ENCODE measurements at places on chromosomes 11 and 22.

DNA sequence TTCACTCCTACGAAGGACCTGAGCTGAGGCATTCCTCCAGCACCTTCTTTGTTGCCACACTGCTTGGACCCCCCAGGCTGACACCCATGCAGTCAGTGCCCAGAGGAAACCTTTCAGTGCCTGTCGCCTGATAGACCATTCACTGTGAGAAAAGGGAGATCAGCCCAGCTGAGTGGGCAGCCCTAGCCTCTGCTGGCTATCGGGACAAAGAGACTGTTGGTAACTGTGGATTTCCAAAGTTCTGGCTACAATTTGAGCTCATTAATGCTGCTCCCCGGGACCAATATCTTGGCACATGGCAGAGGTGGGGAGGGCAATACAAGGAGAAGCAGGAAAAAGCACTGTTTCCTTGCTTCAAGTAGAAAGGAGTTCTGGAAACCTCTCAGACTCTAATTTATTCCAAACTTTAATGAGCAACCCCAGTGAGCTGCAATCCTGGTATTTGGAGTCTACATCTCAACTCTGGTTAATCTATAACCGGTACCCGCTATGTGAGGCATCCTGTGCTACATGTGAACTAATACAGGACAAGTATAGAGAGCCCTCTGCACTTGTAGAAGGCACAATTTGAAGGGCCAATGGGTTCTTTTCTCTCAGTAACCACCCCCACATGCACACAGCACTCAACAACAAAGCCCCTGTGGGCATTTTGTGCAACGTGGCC is 200.7 kb upstream of the NCAM1 start:
- DNase-seq, result no peak

DNA sequence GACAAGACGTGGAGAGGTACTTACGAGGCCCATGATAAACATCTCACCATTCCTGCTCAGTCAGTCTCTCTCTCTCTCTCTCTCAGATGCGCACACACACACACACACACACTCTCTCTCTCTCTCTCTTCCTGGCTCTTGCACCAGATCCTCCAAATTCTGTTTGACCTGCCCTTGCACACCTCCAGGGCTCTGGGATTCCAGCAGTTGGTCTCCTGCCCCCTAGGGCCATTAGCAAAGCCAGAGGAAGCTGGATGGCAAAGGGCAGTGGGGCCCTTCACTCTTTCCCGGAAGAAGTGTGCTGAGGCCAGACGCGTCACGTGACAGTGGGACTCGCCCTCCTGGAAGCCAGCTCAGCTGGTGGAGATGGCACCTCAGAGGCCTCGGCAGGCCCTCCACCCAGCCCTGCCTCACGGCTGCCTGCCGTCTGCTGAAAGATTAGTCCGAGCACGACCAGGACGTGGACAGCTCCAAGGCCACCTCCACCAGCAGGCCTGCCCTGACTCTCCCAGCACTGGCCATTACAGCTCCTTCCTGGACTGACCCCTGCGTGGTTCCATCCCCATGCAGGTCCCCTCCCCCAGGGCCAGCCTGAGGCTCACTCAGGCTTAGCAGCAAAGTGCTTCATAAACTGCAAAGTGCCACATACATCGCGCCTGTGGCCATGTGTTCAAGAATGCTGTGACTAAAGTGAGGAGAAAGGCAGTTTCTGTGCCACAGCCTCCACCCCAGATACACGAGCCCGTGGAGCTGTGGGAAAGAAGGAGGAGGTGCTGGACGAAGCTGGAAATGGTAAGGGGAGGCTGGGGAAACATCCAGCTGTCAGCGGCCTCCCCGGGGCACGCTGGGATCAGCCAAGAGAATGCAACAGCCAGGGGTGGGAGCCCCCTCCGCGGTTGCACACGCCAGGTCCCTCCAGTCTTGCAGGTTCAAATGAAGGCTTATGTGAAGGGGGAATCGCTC is 3.7 kb downstream of the PDGFB start:
- DNase-seq, result no peak

GRCh38 chr11:75577207-75577606 is 15.2 kb downstream of the SERPINH1 start:
- DNase-seq, result peak; percentile 40

GRCh38 chr11:2825889-2826678 is 59.5 kb downstream of the CDKN1C start:
- no peak for DNase-seq

DNA sequence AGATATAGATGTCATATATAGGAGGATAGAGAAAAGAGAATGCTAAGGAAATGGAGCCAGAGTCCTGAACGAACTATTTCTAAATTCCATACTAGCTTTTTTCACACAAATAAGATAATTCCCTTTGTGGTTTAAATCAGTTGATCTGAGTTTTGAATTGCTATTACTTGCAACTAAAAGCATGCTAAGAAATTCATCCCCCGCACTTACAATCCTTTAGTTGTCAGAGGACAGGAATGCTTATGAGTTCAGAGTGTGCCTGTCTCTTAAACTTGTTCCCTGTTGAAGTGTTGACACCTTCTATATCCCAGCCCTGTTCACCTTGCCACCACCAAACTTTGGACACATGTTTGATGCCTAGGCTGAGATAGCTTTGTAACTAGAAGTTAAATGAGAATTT is 406.2 kb downstream of the METTL15 start:
- no peak for DNase-seq

- no peak for DNase-seq
These were observed 71.9 kb upstream of the C11orf87 start for GRCh38 chr11:109350091-109350490.

GRCh38 chr11:1863352-1864216 is 10.7 kb downstream of the LSP1 start:
- DNase-seq, result no peak

DNA sequence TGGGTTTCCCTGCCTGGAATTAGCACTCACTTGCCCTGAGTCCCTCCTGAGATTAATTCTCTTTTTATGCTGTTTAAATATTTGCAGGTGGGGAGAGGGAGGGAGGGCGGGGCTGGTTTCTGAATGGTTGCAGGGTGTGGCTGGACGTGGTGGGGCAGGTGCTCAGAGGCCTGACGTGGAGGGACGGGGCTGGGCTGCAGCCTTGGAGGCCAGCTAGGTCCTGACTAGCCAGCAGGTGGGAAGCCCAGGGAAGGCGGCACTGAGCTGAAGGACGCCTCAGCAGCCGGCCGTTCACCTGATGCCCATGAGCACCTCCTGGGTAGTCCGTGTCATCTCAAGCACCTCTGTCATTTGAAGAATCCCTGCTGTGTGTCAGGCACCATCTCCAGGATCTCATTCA is 21.3 kb downstream of the SGSM1 start:
- no peak for DNase-seq

DNA sequence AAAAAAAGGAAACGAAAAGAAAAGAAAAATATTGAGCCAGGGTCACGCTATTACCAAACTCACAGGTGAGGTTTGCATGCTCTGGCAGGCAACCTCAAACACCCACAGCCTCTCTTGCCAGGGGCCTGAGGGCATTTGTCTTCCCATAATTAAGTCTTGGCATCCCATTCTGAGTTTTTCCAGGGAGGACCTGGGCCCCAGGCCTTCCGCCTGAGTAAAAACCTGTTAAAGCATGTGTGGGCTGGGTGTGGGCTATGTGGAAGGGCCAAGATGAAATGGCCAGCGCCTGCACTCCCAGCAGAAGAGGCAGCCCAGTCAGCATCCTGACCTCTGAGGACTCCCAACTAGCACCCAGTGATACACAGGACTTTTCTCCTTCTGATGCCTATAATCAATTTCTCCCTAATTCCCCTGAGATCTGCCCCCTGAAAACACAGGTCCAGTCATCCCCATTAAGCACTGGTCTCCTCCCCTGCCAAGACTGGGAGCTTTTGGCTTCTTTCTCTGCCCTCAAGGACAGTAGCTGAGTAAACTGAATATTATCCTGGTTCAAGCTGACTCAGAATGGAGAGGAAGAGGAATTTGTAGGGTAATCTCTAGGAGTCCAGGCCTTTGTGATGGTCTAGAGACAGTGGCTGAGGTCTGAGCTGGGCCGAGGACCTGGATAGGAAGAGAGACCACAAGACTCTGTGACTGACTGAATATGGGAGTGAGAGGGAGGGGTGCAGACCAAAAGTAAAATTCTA is 35.6 kb upstream of the ACER3 start:
- DNase-seq, result no peak

DNA sequence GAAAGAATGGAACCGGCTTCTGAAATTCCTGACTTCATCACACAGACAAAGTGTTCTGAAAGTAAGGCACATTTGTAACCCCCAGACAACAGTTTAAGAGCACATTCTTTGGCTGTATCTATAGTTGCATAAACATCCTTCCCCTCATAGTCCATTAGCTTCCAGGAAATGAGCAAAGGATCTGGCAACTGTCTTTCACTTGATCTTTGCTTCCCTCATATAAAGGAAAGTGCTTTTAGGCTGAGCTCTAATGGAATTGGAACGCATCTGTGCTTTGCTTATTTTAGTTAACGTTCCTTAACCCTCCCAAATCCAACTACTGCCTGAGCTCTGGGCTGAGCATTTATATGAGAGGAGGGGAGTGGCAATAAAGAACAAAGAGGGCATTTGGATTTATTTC is 76.9 kb upstream of the API5 start:
- no peak for DNase-seq

All from stimulated activated CD8-positive, alpha-beta memory T cell treated with anti-CD3 and anti-CD28 coated beads, Interleukin-4, amount 100 ng/mL, for 1 hour (primary cell).